NCI-H1105 (cell line): ENCODE measurements at places on chromosomes 3 and 15.
A peak's percentile ranks its signal among the peaks of the same experiment; 100 is the strongest.

GRCh38 chr3:15310491-15311370 is 21.7 kb downstream of the SH3BP5 start:
- no peak for DNase-seq

- peak; percentile 11 for DNase-seq
These were observed 432.2 kb downstream of the TUSC7 start for GRCh38 chr3:117141812-117142211.

DNA sequence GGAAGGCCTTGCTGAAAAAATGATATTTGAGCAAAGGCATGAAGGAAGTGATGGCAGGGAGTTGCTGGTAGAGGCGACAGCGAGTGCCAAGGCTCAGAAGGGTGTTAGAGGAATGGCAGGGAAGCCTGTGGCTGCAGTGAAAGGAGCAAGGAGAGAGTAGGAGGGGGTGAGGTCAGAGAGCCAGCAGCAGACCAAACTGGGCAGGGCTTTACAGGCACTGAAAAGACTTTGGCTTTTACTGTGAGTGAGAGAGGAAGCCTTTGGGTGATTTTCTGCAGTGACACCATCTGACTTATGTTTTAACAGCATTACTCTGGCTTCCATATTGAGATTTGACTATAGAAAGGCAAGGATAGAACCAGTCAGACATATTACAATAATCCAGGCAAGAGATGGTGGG is 11.4 kb downstream of the TICRR start:
- no peak for DNase-seq

- no peak for DNase-seq
These were observed 8.0 kb upstream of the CCDC13 start for GRCh38 chr3:42780892-42781700.

DNA sequence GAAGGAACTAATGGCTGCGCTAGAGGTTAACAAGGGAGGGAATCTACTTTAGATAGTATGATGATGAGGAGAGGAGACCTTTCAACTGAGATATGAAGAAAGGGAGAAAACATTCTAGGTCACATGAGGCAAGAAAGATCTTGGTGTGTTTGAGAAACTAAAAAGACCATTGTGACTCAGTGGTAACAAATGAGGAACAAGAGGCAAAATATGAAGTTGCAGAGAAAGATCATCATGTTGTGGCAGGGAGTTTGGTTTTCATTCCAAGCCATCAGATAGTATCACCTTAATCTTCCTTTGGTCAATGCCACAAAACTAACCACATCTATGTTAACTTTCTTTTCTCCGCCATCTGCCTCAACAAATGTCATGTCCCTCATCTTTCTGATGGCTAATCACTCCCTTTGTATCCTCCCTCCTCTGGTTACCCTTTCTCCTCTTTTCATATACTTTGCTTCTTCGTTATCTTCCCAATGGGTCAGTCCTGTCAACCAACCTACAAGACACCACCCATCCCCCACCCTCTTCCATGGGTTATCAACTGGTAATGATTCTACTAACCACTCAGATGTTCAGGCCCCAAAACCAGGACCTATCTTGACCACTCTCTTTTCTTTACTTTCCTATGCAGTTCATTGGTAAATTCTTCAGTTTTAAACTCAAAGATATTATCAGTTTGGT is 2.4 kb upstream of the PDCD6IP start:
- no peak for DNase-seq

DNA sequence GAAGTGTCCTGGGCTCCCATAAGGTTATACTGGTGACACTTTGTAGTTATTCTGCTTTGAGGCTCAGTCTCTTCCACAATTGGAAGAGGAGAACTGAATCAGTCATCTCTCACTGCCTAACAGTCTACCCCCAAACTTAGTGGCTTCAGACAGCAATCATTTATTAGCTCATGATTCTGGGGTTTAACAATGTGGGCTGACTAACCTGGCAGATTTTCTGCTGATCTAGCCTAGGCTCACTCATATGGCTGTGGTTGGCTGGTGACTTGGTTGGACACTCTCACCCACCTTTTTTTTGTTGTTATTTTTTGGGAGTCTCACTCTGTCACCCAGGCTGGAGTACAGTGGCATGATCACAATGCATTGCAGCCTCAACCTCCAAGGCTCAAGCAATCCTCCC is 7.1 kb downstream of the GPD1L start:
- DNase-seq, result no peak

GRCh38 chr3:74693251-74693650 is 78.8 kb upstream of the CNTN3 start:
- DNase-seq, result no peak

DNA sequence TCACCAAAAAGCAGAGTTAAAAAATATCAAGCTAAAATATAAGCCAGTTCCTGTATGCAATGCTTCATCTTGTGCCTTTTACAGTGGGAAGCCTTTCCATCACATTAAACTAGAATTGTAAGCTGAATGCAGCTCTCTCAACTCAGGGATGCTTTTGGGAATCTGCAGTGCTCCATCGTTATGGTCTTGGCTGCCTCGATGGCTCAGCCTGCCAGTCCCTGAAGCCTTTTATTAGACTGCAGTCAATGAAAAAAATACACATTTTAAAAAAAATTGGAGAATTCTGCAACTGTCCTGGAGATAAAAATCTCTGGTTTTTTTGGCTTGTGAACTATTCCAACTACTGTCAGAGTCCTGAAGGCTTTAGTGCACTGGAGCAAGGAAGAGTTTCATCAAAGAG is 53.0 kb downstream of the FRMD4B start:
- no peak for DNase-seq

- DNase-seq, result peak; percentile 99
These were observed 3.9 kb upstream of the TLE3 start for GRCh38 chr15:70101459-70102113.

GRCh38 chr15:88255484-88256278 is 858 bp downstream of the NTRK3 start:
- DNase-seq, result peak; percentile 27

- DNase-seq, result no peak
These were observed 43.2 kb upstream of the SPESP1 start for GRCh38 chr15:68887120-68887519.

DNA sequence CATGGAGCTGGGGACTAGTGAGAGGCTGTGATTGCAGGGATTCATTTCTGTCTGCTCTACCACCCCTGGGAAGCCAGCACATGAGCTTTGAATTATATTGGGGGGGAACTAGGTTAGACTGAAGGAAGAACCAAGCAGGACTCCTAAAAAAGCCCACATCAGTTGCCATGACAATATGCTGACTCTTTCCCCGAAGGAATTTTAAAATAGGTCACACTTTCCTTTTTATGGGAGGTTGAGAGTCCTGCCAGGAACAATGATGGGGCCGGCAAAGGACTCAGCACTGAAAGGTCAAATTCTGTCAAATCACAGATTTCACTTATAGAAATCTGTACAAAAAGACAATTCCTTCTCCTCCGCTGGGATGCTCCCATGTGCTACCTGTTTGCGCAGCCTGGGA is 130.8 kb downstream of the ZNF621 start:
- no peak for DNase-seq

DNA sequence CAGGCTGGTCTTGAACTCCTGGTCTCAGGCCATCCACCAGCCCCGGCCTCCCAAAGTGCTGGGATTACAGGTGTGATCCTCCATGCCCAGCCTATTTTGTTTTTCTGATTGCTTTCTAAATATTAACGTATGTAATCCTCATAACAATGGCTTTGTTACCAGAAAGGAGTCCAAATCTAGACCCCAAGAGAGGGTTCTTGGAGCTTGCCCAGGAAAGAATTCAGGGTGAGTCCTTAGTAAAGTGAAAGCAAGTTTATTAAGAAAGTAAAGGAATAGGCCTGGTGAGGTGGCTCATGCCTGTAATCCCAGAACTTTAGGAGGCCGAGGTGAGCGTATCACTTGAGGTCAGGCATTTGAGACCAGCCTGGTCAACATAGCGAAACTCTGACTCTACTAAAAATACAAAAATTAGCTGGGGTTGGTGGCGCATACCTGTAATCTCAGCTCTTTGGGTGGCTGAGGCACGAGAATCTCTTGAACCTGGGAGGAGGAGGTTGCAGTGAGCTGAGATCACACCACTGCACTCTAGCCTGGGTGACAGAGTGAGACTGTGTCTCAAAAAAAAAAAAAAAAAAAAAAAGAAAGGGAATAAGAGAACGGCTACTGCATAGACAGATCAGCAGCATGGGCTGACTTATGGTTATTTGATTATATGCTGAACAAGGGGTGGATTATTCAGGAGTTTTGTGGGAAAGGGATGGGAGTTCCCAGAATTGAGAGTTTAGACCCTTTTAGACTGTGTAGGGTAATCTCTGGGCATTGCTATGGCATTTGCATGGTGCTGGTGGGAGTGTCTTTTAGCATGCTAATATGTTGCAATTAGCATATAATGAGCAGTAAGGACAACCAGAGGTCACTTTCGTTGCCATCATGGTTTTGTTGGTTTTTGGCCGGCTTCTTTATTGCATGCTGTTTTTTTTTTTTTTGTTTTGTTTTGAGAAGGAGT is 36.1 kb downstream of the TYRO3 start:
- DNase-seq, result no peak

DNA sequence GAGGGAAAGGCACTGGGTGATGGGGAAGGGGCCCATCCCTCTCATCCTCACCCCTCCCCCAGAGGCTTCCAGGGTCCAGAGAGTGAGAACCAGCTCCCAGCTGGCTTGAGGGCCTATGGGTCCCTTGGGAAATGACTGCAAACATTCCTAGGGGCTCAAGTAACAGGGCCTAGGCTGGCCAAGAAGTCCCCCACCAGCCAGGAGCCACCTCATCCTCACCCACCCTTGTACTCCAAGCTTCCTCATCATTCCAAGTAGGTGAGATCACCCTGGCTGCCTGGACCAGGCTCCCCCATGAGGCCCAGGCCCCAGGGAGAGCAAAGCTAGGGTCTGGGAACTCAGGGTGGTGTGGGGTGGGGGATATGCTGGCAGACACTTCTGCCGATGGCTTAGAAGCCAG is 14.8 kb downstream of the LOXL1 start:
- no peak for DNase-seq

- DNase-seq, result peak; percentile 6
These were observed 59.6 kb upstream of the ZBTB38 start for GRCh38 chr3:141308588-141309218.

GRCh38 chr3:11769704-11770476 is 76.8 kb downstream of the TAMM41 start:
- DNase-seq, result no peak

- no peak for DNase-seq
These were observed 848.6 kb downstream of the PDCD6IP start for GRCh38 chr3:34646911-34647460.

- DNase-seq, result no peak
These were observed 4.4 kb downstream of the NAA50 start for GRCh38 chr3:113741620-113742019.

- no peak for DNase-seq
These were observed 392.9 kb upstream of the ROBO2 start for GRCh38 chr3:76646921-76647562.

DNA sequence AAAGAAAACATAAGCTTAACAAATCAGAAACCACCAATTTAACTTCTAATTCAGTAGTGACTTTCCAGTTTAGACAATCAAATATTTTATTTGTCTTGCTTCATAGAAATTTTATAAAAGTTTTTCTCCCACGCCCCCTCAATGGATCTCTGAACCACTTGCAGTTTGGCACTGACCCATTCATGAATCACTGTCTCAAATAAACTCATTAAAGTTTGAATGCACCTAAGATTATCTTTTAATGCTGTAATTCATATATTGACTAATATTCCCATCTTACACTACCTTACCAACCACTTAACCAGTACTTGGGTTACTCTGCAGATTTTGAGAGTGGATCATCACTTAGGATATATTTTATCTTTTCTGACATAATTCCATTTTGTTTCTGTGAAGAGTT is 880.2 kb downstream of the OTOL1 start:
- DNase-seq, result no peak

DNA sequence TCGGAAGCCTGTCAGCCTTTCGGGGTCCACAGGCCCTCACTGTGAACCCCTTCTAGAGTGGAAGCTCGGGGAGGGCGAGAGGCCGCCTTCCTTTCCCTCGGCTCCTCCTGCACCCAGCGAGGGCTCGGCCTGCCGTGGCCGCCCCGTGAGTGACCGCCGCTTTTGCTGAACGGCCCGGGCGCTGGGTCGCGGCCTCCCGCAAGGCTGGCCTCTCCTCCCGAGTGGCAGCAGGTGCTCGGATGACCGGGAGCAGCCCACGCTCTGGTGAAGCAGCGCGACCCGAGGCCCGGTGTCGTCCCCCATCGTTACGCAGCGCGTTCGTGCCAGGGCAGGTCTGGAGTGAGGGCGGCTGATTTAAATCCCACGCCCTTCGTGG is 53.8 kb downstream of the LRRK1 start:
- DNase-seq, result no peak

- DNase-seq, result peak; percentile 39
These were observed 19.0 kb downstream of the PDHB start for GRCh38 chr3:58414538-58415197.

- no peak for DNase-seq
These were observed 9.3 kb downstream of the PARL start for GRCh38 chr3:183875411-183875810.

GRCh38 chr15:39054128-39054732 is 489.6 kb upstream of the RASGRP1 start:
- DNase-seq, result no peak

- DNase-seq, result no peak
These were observed 77.9 kb downstream of the RPN1 start for GRCh38 chr3:128572644-128573105.

GRCh38 chr3:140344601-140345205 is 333.2 kb upstream of the TRIM42 start:
- no peak for DNase-seq

- DNase-seq, result no peak
These were observed 75.9 kb downstream of the KLF13 start for GRCh38 chr15:31402511-31403056.

- no peak for DNase-seq
These were observed 20.5 kb downstream of the CYP8B1 start for GRCh38 chr3:42855219-42855546.

GRCh38 chr15:41814534-41814933 is 13.4 kb upstream of the JMJD7 start:
- no peak for DNase-seq

- no peak for DNase-seq
These were observed 27.0 kb upstream of the RASGRF1 start for GRCh38 chr15:79117442-79118204.

- DNase-seq, result no peak
These were observed 36.0 kb downstream of the TSPAN3 start for GRCh38 chr15:77034695-77035489.

GRCh38 chr3:31265646-31266428 is 266.9 kb upstream of the STT3B start:
- no peak for DNase-seq

GRCh38 chr3:185661772-185662171 is 75.7 kb downstream of the SENP2 start:
- DNase-seq, result no peak

GRCh38 chr3:40200692-40201316 is 108.7 kb upstream of the EIF1B start:
- no peak for DNase-seq

DNA sequence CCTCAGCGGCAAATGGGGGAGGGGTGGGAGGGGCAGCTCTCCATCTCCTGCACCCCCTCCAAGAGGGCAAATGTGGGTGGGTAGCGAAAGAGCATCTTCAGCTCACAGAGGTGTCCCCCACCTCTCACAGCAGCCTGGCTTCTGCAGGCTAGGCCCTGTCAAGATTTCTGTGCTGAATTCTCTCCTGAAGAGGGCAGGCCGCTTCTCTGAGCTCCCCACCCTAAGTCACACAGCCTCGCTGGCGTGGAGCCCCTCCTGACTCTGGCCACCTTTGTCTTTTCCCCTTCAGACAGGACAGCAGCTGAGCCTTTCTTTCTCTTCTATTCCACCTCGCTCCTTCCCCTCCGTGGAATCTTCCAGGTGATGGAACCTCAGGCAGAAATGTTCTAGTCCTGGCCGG is 26.3 kb upstream of the ADAMTS7 start:
- DNase-seq, result no peak

- peak; percentile 58 for DNase-seq
These were observed 50.6 kb downstream of the SERP1 start for GRCh38 chr3:150495563-150496168.
